Stimulated activated memory B cell treated with anti-CD40 and anti-IgM and Interleukin-4, amounts not matched to agents 10 μg/mL and 1 μg/mL and 100 μg/mL, for 72 hours (primary cell): ENCODE measurements at places on chromosomes 6 and 20.

- ATAC-seq = no peak
These were observed 94.5 kb downstream of the SIM1 start for GRCh38 chr6:100370265-100370664.

- no peak for ATAC-seq
These were observed 147.9 kb upstream of the PRND start for GRCh38 chr20:4573564-4574355.

GRCh38 chr20:45315672-45316071, 7.6 kb upstream of the MATN4 start:
- no peak for ATAC-seq

DNA sequence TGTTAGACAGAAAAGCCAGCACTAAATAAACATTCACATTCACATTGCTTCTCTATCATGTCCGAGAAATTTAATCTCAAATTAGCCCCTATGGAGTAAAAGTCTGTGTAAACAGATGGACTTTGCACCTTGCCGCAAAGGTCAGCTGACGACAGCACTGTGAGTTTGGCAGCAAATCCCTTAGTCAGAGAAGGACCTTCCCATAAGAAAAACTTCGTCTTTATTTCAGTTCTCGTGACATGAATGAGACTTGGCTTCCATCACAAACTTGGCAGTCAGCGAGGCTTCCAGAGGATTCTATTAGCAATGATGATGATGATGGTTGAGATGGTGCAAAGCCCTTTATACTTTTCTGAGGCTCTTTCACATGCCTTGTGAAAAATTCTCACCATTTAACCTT, 133.7 kb upstream of the IFNGR1 start:
- no peak for ATAC-seq

DNA sequence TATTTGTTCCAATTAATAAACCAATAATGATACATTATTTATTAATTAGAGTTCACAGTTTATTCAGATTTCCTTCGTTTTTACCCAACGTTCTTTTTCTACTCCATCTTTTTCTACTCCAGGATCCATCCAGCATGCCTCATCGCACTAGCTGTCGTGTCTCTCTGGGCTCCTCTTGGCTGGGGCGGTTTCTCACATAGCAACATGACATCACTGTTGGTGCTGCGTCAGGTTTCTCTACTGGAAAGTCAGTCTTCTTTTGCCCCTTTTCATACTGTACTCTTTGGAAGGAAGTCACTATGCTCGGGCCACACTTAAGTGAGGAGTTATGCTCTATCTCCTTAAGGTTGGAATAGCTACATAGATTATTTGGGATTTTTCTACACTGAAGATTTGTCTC, 13.7 kb upstream of the SOX12 start:
- no peak for ATAC-seq

GRCh38 chr6:52503323-52503747, 73.5 kb downstream of the TRAM2 start:
- no peak for ATAC-seq

- ATAC-seq = no peak
These were observed 7.1 kb upstream of the DST start for GRCh38 chr6:56649782-56650181.

DNA sequence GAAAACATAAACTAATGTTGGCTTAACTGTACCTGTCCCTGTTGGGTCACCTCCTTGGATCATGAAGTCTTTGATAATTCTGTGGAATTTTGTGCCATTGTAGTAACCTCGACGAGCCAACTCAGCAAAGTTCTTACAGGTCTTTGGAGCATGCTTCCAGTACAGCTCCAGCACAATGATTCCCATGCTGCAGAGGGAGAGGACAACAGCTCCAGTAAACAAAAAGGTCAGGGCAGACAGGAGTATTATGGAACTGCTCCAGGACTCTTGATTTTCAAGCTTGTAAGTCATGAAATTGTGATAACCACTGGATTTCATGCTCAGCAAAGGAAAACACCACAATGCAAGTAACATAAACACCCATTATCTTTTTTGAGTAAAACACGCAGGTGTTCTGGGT, 2.9 kb downstream of the PPIL1 start:
- ATAC-seq = no peak

- no peak for ATAC-seq
These were observed 80.0 kb downstream of the SESN1 start for GRCh38 chr6:109014606-109015005.

- no peak for ATAC-seq
These were observed 56.6 kb downstream of the PHF20 start for GRCh38 chr20:35828434-35828833.

DNA sequence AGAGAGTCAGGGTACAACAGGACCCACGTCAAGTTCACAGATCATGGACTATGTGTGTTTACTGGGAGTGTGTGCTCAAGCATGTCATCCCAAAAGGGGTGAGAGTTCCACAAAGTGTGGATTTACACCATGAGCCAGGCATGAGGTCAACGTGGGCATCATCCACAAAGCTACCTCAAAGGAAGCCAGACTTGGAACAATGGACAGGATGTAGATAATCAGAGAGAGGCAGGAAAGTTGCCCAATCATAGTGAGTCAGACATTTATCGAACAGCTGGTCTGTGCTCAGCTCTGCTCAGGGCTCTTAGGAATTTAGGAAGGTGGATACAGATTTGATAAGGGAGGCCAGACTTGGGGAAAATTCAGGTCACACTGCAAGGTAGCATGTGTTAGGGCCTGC, 317.2 kb upstream of the CDYL start:
- no peak for ATAC-seq
